ENCODE measurements at places on chromosomes 2 and 18. TPM values are rescaled to one million over a fixed set of nuclear protein-coding genes. Genes with fewer than 3 reads are reported as not detected.

EFEMP1 gene
- polyA plus RNA-seq, result not detected

GPR35 gene
- polyA plus RNA-seq, result 1.3 TPM

ZNF396 gene
- polyA plus RNA-seq, result 1.5 TPM

CPO gene
- not detected for polyA plus RNA-seq

NTSR2 gene
- not detected for polyA plus RNA-seq

GPR45 gene
- polyA plus RNA-seq, result not detected

EGR4 gene
- not detected for polyA plus RNA-seq

ALLC gene
- polyA plus RNA-seq, result not detected

NT5DC4 gene
- polyA plus RNA-seq, result not detected

MAL gene
- polyA plus RNA-seq, result 271 TPM

PPP3R1 gene
- polyA plus RNA-seq, result 3.9 TPM

ADRA2B gene
- polyA plus RNA-seq, result not detected

GNAL gene
- not detected for polyA plus RNA-seq

RESP18 gene
- not detected for polyA plus RNA-seq

LDLRAD4 gene
- 17.4 TPM for polyA plus RNA-seq

CKAP2L gene
- polyA plus RNA-seq, result not detected

- no peak for DNase-seq
These were observed 11.1 kb upstream of the CYS1 start for GRCh38 chr2:10091182-10091888.

GRCh38 chr18:76619621-76620315 lies 124.7 kb upstream of the ZNF516 start:
- no peak for DNase-seq

DNA sequence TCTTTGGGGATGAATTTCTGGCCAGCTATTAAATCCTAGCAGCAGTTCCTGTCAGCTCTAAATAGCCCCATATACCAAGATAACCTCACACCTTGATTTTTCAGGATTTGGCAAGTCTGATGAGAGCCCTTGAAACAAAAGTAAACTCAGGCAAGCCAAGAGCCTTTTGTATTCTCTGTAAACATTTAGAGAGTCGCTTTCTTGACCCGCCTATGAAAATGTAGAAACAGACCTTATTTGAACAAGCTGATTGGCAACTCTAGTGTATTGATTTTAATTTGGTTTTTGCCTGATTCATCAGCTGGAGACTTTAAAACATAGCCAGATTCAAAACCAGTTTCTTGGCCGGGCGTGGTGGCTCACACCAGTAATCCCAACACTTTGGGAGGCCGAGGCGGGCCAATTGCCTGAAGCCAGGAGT lies 43.4 kb downstream of the CABLES1 start:
- no peak for DNase-seq

DNA sequence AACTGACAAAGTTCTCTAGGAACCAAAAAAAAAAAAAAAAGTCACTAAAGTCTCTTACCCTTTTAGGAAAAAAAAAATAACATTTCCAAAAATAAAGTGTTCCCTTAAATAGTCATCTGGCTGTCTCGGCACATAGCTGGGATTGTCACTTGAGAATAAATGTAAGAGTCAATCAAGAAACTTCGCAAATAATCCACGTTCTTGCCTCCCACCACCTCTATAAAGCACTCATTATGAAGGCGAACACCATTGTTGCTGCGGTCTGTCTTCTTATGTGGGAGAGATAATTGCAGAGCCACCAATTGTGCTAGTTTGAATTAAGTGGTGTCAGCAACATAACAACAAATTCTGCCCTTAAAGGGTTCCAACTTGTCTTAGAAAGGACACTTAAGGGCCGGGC lies 163.7 kb downstream of the FBXO15 start:
- DNase-seq, result no peak

- DNase-seq, result no peak
These were observed 198.9 kb downstream of the AGAP1 start for GRCh38 chr2:235692671-235693171.

- DNase-seq, result no peak
These were observed 12.4 kb upstream of the SLC4A3 start for GRCh38 chr2:219615036-219615435.

DNA sequence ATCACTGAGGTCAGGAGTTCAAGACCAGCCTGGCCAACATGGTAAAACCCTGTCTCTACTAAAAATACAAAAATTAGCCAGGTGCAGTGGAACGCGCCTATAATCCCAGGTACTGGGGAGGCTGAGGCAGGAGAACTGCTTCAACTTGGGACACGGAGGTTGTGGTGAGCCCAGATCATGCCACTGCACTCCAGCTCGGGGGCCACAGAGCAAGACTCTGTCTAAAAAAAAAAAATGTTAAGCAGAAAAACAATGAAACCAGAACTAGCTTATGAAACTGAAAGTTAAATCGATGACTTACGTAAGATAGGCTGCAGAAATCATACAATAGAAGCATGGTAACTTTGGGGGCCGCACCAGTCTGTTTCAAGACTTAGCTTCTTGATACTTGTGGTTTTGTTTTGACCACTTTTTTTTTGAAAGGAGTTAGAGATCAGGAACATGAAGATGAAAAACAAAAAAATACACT lies 6.2 kb upstream of the GPR155 start:
- DNase-seq, result peak; percentile 86

DNA sequence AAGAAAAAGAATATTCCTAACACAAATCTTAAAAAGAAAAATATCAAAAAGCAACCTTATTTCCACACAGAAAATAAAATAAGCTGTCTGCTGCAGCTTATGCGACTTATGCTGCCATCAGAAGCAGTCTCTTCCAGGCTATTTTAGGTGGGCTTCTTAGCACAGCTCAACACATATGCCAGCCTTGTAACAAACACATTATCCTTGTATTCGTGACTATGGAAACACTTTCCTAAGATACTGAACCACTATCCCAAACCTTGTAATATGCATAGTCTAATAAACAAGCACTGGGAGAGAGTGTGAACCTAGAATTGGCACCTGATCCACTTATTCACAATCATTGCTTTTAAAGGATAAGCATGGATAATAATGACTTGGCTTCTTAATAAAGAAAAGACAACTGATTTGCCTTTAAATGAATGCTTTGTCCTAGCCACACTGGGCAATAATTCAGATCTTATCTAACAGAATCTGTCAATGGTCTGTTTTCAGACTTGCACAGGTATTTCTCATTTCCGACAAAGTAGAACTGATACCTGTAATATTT lies 40.0 kb upstream of the RNU4ATAC start:
- no peak for DNase-seq

DNA sequence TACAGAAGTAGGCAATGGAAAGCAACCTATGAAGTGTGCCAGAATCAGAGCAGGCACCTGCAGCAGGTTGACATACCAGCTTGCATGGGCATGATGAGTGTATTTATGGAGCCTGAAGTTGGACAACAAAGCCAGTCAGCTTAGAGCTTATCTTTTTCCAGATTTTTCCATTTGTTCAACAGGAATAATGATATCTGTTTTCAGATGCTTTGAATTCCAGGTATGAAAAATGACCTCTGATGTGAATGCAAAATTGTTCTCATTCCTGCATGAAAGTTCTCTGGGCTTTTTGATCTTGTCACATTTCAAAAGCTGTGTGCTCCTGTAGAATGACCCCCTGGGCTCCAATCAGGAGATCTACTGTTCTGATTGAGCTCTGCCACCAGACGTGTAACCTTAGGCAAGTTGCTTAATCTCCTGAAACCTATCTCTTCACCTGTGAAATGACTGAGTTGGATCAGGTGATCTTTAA lies 38.2 kb upstream of the VIT start:
- DNase-seq, result no peak

DNA sequence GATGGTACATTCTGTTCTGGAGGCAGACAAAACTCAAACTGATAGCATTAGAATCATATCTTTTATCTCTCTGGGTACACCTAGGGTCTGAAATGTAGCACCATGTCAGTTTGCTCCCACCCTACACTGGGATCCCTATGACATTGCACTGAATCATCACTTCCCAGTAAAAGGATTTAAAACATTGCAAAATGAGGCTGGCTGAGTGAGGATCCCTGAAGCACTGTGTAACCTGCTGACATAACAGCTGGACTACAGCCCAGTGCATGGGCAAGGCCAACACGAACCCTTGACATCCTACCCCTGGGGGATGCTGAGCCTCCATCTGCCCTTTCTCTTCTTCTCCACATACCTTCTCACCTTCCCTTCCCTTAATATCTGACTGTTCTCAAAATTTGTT lies 253.2 kb downstream of the TTC32 start:
- no peak for DNase-seq

- DNase-seq, result no peak
These were observed 108.1 kb upstream of the CD302 start for GRCh38 chr2:159905926-159906714.

- DNase-seq, result peak; percentile 73
These were observed 1.7 kb downstream of the TMSB10 start for GRCh38 chr2:84906900-84907714.

DNA sequence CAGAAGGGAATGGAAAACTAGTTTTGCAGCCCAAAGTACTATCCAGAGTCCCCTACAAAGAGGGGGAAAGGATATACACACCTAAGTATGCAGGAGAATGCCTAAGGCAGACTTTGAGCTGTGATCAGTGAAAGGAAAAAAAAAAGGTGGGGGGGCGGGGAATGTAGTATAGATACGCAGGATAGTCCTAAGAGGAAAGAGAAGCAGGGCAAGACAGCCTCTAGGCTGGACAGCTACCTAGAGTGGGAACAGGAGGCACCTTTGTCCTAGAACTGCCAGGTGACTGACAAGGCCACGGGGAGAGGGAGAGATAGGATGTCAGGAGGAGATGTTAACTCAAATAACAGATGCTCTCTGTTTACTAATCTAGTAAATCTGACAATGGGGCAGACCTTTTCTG lies 6.0 kb downstream of the REEP1 start:
- no peak for DNase-seq

DNA sequence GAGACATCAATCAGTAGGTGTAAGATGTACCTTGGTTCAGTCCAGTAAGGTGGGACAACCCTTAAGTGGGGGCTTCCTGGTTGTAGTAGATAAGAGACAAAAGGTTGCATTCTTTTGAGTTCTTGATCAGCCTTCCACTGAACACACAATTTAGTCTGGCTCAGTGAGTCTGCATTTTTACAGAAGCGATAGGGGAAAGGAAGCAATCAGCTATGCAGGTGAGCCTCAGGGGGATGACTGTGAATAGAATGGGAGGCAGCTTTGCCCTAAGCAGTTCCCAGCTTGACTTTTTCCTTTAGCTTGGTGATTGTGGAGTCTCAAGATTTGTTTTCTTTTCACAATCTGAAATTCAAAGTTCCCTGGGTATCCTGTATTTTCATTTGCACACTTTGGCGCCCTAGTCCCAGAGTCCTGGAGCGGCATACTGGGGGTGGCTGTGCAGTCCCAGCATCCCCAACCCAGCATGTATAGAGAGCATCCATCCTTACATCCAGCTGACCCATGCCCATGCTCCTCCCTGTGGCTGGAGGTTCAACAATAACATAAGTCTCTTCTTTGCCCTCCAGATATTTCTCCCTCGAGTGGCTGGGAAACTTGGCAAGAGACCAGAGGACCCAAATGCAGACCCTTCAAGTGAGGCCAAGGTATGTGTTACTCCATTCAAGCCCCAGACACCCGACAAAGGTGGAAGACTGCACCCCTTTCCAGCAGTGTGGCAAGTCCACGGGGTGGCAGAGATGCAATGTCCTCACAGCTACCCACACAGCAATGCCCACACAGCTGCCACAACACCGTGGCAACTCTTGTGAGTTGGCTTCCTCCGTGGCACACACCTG lies 20.1 kb upstream of the PRLH start:
- DNase-seq, result no peak

DNA sequence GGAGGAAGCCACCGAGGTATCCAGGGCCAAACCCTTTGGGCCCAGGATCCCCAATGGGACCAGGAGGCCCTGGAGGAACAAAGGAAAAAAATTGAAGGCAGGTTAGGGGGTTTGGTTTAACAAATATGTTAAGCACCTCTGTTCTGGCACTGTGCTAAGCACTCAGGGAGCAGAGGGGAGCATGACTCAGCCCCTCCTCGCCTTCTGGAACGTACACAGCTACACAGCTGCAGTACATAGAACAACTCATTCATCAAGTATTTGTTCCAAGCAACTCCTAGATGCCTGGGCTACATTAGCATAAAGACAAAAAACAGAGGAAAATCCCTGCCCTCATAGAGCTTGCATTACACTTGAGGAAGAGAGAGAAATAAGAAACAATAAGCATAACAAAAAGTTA lies 153.6 kb downstream of the COL4A4 start:
- no peak for DNase-seq

DNA sequence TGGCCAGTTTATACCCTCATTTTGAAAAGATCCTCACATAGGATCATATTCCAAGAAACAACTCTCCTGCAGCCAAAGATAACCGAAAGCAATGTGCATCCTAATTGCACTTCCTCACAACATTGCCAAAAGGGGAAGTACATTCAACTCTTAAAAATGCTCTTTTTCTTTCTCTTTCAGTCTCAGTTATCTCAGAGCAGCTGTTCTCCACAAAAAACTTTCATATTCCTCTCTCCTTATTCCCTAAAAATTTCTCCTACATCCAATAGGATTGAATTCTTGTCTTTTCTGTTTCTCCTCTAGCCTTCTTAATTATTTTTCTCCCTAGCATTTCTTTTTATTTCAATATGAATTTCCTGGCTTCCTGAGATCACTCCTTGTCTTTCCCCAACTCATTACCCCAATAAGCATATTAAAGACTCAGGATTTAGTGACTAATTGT lies 7.4 kb upstream of the VRK2 start:
- no peak for DNase-seq

GRCh38 chr2:62725712-62726055 lies 20.2 kb downstream of the EHBP1 start:
- no peak for DNase-seq

GRCh38 chr2:196712867-196713266 lies 73.4 kb downstream of the CCDC150 start:
- no peak for DNase-seq
